Skin of body (tissue), 3 donors: ENCODE measurements at places on chromosomes 1 and 21. TPM values are rescaled to one million over a fixed set of nuclear protein-coding genes. Genes with fewer than 3 reads are reported as not detected.

AUNIP gene
- 1.1 TPM for total RNA-seq

MYOG gene
- 11.0 TPM for total RNA-seq

NRAS gene
- 36.7 TPM for total RNA-seq

DNA sequence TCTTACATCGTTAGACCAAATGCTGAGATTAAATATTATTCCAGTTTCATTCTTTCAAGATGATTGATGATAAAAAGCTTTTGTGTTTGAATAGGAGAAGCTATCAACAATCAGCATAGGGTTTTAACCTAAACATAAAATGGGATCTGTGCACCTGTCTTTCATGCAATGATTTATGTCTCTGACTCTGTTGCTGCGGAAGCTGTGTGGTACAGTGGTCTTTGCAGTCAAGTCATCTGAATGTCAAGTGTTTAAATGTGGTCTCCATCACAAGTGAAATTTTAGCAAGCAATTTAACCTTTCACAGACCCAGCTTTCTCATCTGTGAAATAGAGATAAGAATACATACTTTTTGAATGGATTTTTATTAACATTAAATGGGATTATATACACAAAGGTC is 107.2 kb downstream of the PLPPR5 start:
- DNase-seq, result no peak

- no peak for DNase-seq
Observed at GRCh38 chr1:16409536-16410152, 27.6 kb downstream of the SPATA21 start.

DNA sequence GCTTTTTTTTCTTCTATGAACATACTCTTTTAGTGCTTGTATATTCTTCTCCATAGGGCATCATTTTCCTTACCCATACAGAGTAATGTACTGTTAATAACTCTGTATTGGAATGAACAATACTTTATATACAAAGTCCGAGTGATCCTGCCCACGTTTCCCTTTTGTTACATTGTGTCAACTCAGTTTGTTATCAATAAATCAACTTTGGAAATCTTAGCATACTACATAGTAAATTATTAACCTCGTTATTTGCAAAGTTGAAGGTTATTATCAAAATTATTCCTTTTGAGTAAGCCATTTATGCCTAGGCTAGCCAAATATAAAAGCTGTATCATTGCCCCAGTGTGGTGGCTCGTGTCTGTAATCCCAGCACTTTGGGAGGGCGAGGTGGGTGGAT is 937.4 kb upstream of the TMPRSS15 start:
- DNase-seq, result no peak

DNA sequence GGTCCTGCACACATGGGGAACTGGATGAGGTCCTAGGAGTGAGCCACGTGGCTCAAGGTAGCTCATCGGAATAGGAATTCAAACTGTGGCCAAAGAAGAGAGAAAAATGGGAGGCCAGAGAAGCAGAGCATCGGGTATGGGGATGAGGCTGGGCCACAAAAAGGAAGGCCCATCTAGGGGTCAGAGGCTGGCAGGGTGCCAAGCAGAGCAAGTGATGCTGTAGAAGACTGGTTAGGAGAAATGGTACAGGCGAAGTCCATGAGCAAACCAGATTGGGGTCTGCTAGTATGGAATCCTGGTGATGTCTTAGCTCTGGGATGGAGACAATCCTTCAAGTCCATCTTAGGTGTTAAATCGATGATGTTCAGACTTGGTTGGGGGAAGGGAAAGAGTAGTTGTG is 68.0 kb downstream of the TEX35 start:
- DNase-seq, result no peak

DNA sequence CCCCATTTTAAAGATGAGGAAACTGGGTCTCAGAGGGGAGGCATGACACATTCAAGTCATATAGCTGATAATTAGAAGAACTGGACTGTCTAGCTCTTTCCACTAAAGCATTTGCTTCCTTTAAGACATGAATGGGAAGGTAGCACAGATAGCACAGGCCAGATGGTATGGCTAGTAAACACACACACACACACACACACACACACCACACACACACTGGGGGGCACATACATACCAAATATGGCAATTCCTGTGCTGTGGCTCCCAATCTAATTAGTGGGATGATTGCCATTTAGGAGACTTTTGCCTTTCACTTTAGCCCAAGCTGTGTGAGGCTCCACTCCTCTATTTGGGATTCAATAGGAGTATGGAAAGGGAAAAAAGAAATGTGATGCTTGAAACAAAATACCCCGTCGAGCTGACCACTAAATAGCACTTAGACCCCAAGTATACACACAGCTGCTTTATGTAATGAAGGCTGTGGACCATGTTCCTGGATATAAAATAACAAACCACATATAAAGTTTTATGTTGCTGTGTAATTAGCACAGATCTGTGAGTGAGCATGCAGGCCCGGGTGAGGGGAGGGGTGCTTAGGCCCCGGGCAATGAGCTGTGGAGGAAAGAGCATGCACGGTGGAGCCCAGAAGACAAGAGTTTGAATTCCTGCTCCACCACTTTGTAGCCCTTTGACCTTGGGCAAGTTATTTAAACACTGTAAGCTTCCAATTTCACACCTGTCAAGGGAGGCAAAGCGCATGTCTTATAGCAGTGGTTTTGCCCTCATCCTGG is 6.8 kb upstream of the TRABD2B start:
- DNase-seq, result no peak

- peak; percentile 58 for DNase-seq
Observed at GRCh38 chr1:183039985-183040447, 16.8 kb downstream of the LAMC1 start.

DNA sequence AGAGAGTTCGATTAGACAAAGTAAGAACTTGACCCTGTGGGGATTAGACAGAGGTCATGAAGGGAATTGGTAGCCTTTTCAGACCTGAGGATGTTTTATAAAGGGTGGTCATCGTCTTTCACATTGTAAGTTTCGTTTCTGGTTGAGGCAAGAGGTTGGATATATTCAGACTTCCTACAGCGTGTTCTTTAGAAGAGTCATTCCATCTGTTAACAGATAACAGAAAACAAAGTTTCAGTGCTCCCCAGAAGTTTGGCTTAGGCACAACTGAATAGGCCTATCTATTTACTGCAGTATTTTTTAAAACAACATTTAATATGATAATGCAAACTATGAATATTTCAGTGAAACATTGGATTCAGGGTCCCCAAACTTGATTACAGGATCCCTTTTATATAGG is 17.1 kb upstream of the IVNS1ABP start:
- no peak for DNase-seq

- DNase-seq, result no peak
Observed at GRCh38 chr1:94981575-94981973, 54.7 kb upstream of the CNN3 start.

GRCh38 chr1:20152599-20152930 is 13.4 kb downstream of the PLA2G2F start:
- DNase-seq, result no peak

- no peak for DNase-seq
Observed at GRCh38 chr1:29500041-29500440, 263.7 kb downstream of the PTPRU start.

DNA sequence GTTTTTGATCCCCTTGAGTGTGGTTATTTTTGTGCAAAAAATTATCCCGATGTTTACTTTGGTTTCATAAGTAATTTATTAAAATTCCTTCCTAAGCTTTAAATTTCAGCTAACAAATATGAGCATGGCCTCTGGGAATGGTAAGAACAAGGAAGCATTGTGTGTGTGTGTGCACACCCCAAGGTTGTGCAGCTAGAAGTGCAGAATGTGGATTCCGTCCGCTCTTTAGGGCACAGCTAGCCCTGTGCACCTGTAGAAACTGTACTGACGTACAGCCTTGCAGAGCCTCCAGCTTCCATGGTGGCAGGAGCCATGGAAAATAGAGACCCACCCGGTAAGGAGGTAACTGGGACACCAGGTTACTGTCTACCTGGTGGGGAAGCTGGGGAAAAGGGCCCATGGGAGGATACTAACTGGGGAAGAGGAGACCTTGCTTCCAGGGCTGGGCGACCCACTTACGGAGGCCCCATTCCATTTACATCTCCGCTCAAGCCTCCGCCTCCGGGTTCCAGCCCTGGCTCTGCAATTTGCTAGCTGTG is 54.7 kb downstream of the B3GALT5 start:
- DNase-seq, result no peak
